ENCODE measurements at places on chromosomes 13 and 19.

DNA sequence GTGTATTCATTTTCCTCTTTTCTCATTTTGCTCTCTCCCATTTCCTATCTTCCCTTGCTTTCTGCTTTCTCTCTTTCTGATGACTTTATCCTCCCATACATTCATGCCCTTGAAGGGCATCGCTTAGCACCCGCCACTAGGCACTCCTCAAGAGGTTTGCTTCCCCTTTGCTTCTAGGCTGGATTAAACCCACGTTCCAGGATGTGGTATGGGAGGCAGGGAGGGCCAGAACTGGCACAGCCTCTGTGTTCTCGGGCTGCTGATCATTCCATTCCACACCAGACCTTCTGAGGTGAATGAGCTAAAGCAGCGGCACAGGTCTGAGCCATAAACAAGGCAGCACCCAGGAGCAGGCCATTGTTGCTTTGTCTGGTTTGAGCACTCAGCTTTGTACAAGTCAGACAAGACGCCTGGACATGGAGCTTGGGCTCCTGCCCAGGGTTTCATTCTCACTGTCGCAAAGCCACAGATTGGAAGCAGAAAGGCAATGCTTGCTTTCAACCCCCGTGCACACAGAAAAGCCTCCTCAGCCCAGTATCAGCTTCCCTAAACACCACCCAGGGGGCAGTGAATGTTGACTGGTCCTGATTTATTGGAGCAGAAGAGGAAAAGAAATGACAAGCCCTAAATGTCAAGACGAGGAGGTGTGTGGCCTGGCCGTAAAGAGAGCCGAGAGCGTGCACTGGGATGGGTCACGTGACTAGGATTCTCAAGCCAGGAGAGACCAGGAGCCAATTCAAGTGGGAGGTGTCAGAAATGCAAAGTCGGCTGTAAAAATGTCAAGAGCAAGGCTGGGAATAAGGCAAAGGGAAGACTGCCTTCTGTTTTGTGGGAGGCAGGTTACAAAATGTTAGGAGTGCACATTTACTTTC, 218.0 kb upstream of the SERP2 start:
- peak; percentile 52 for DNase-seq

DNA sequence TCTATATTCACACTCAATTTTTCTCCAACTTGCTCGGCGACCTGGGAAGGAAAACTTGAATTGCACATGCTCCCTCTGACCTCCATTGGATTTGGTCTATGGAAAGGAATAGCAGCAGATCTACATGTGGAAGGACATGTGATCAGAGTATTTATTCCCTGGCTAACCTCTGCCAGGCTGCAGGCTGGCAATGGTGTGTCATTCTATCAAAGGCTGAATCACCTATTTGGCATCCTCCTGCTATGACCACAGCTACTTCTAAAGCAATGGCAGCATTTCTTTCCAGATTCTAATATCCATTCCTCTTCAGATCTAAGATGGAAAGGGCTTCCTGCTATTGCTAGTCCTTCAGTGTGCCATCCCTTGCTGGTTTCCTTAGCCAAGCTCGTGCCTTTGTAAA, 144.3 kb upstream of the FREM2 start:
- DNase-seq = no peak

DNA sequence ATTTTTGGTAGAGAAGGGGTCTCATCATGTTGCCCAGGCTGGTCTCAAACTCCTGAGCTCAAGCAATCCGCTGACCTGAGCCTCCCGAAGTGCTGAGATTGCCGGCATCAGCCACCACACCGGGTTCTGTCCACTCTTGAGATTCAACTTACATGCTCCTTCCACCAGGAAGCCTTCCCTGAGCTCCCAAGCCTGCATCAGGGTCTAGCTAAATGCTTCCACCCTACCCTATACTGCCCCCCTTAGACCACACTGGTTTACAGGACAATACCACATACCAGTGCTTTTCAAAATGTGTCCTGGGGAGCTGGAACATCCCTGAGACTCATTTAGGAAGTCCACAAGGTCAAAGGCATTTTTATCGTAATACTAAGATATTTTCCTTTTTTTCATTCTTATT, 15.1 kb upstream of the CACNG8 start:
- DNase-seq = no peak

- DNase-seq = no peak
These were observed 1077.6 kb downstream of the DIAPH3 start for GRCh38 chr13:59086147-59086546.

- DNase-seq = no peak
These were observed 15.2 kb downstream of the TNNT1 start for GRCh38 chr19:55133639-55134444.

Data from NCI-H2171 treated with DMSO at 0.1 percent for 48 hours (cell line).